ENCODE measurements at places on chromosomes 2 and 18.

DNA sequence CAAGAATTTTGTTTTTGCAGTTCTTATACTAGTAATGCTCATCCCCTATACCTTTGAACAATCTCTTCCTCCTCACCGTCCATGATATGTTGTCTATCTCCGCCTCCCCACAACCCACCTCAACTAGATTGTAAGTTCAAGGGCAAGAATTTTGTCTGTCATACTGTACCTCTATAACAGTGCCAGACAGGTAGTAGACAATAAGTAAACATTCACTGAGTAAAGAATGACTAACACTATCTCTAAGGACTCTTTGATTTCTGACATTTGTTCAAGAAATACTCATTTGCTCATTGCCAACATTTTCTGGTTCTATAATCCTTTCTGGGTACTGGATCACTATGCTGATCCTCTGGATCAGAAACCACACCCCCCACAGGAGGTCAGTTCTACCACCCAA, 82.4 kb downstream of the EXOC6B start:
- no peak for DNase-seq

GRCh38 chr2:120066800-120067547, 54.1 kb downstream of the EPB41L5 start:
- no peak for DNase-seq

DNA sequence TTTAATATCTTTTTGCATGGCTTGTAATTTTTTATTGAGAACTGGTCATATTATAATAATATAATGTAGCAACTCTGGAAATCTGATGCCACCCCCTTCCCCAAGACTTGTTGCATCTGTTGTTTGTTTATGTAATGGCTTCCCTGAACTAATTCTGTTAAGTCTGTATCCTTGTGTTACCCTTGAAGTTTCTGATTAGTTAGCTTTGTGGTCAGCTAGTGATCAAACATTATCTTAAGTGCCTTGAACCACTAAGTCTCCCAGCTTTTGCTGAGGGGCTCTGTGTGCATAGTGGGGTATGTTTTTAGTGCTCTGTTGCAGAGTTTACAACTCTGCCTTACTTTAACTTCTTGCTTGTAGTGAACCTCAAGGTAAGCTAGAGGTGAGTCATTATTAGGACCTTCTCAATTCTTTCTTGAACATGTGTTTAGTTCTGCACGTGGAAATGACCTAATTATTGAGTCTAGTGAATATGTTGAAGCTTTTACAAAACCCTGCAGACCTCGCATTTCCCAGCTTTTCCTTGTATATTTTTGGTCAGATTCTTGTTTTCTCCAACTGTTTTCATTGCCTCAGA, 24.8 kb downstream of the SMCHD1 start:
- DNase-seq, result no peak

DNA sequence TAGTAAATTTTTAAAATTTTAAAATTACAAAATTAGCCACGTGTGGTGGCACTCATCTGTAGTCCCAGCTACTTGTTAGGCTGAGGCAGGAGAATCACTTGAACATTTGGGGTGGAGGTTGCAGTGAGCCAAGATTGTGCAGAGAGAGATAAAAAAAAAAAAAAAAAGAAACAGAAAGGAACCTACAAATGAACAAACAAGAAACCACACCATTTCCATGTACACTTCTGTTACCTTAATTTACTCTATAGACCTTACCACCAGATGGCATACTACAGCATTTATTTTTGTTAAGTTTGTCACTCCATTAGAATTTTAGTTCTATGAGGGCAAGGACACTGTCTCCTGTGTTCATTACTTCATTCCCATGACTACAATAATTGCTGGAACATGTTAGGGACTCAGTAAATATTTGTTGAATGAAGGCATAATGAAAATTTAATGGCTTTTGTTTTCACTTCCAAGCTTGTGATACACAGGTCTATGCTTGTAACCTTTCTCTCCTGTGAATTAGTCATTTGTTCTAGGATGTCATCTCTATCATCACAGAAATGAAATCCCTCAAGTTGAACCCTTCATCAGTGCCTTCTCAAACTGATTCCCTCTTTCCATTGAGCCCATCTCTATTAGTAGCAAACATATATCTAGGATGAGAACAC, 76.0 kb downstream of the ARHGAP15 start:
- no peak for DNase-seq

DNA sequence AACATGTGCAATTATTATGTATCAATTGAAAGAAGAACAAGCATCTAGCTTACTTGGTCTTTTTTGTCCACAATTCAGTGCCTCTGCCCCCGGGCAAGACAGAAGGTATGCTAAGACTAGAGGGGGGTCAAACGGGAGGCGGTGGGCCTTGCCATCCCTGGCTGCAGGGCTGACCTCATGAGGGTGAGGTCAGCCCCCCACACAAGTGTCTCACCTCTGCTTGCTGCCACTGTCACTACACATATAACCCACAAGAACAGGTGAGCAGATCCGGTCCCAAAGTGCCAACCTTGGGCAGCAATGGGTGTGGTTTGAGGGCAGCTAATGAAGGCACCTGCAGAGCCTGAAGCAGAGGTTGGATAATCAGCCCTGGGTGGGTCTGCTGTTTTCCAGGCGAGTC, 71.5 kb downstream of the EDAR start:
- DNase-seq, result no peak

GRCh38 chr2:650343-651310, 26.6 kb downstream of the TMEM18 start:
- no peak for DNase-seq

DNA sequence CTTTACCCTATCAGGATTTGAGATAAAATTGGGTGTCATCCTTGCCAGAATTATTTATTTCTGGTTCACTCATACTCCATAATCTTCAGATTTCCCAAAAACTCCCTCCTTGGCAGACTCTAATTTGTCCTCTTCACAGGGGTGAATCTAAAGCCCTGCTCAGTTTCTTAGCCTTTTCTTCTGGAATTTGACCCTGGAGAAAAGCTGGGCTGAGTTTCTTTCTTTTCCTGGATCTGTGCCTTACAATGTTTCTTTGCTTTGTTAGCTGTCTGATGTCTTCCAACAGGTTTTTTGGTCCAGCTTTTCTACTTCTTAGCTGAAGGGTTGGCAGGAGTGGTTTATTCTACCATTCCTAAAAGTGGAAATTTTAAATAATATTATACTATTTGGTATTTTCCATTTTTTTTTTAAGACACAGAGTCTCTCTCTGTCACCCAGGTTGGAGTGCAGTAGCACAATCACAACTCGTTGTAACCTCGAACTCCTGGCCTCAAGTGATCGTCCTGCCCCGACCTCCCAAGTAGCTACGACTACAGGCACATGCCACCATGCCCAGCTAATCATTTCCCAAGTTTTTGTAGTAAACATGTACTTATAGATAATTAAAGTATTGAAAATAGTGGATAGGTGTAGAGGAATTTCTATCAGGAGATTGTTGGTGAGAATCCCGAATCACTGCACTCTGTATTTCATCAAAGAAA, 138.4 kb upstream of the TWIST2 start:
- no peak for DNase-seq

- no peak for DNase-seq
Observed at GRCh38 chr18:36325846-36326245, 28.3 kb downstream of the FHOD3 start.

- DNase-seq, result no peak
Observed at GRCh38 chr18:49304751-49305150, 155.7 kb downstream of the DYM start.

GRCh38 chr2:88177556-88177955, 7.4 kb downstream of the THNSL2 start:
- DNase-seq, result no peak

GRCh38 chr2:231557571-231558217, 27.4 kb upstream of the NMUR1 start:
- DNase-seq, result peak; percentile 65

GRCh38 chr2:1680222-1681016, 63.9 kb downstream of the PXDN start:
- DNase-seq, result no peak

GRCh38 chr2:202034249-202035088, 814 bp downstream of the FZD7 start:
- DNase-seq, result peak; percentile 33

- no peak for DNase-seq
Observed at GRCh38 chr18:67511840-67512239, 4.7 kb downstream of the DSEL start.

DNA sequence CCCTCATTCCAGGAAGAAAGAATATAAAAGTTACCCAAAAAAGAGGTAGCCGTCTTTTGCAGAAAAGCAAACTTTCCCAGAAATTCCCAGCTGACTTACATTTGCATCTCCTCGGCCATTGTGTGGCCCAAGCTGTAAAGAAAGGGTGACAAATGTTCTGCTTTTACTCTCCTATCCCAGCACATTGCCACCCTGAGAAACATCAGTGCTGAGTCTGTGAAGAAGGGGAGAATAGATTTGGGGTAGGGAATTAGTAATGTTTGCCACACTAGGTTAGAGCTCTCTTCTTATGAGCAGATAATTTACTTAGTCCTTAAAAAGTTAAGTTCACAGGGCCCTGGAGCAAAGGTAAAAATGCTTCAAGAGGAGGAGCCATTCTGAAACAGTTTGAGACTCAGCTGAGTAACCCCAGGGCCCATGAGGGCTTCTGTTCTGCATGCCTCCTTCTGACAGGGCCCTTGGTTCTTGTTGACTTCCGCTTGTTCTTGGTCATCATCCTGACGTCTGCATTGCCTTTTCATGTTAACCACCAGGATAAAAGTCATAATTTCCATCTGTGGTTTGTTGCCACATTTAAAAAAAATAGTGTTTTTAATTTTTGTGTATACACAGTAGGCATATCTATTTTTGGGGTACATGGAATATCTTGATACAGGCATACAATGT, 550.7 kb downstream of the RNF144A start:
- DNase-seq, result no peak

- no peak for DNase-seq
Observed at GRCh38 chr2:236892721-236893120, 193.0 kb upstream of the COPS8 start.

- DNase-seq, result no peak
Observed at GRCh38 chr18:45805551-45805950, 19.9 kb upstream of the SIGLEC15 start.

DNA sequence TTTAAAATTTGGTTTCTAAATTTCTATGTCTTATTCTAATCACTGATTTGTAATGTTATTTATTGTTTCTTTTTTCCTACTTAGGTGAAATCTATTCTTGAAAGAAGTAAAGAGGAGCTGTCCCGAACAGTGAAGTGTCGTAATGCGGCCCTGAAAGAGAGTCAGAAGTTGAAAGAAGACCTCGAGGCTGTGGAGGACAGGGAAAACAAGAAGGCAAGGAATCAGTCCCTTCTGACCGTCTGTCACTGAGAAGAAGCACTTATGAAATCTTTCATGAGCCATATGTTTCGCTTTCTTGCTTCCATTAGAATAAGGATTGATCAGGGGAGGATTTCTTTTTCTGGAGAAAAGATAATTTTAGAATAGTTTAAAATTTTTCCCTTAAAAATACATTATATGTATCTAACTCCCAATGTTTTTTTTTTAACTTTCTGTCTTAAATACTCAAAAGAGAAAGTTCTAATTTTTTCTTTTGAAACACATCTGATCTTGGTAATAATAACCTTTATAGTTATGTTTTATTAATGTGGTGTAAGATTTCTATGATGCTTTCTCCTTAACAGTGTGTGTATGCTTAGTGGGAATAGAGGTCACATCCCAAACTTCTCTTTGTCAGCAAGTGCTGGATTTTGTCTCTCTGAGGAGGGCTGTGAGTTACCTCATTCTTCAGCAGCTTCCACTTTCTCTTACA, 79.0 kb downstream of the CCDC150 start:
- no peak for DNase-seq

DNA sequence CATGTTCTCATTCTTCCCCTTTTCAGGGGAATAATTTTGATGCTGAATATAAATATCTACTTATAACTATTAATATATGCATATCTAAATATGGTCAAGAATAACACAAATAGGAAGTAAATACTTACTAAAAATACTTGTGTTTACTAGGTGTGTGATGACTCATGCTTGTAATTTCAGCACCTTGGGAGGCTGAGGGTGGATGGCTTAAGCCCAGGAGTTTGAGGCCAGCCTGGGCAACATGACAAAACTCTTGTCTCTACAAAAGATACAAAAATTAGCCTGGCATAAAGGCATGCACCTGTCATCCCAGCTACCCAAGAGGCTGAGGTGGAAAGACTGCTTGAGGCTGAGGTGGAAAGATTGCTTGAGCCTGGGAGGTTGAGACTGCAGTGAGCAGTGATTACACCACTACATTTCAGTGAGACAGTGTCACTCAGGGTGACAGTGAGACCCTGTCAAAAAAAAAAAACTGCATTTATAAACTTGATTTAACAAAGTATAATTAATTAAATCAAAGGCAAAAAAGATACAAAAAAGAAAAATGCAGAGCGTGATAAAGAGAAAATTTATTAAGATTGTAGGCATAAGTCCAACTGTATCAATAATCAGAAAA, 703.1 kb upstream of the VRK2 start:
- DNase-seq, result no peak

- no peak for DNase-seq
Observed at GRCh38 chr2:158103411-158104012, 1.8 kb downstream of the UPP2 start.

GRCh38 chr2:174981331-174981730, 23.9 kb downstream of the CHN1 start:
- no peak for DNase-seq

- DNase-seq, result no peak
Observed at GRCh38 chr2:74777161-74777900, 56.6 kb upstream of the HK2 start.

DNA sequence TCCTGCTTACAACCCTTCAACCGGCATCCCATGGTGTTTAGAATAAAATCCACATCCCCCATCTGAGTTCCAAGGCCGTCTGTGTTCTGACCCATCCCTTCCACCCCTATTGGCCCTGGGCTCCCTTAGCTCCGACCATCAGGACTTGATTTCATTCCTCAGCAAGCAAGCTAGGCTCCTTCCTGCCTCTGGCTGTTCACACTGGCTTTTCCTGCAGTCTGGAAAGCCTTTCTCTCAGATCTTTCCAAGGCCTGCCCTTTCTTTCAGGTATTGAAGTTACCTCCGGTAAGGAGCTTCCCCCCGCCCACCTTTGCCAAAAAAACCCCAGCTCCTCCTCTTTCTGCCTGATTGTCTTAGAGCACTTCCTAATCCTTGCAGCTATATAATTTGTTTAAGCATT, 86.8 kb downstream of the CLIP4 start:
- DNase-seq, result no peak

DNA sequence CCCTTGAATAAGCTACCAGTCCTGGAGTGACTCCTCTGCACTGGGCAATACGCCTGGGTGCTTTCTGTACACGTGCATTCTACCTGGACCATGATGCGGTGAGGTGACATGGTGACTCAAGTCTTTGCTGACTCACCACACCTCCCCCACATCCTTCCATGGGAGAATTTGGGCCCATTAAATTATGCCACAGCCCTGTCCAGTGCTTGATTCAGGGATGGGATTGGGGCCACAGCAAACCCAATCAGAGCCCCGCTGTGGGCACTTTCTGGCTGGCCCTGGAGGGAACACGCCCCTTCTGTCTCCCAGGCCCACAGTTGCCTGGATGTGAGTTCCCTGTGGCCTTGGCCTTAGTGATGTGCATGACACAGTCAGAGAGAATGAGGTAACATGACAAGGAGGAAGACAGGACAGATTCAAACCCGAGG, 86.9 kb downstream of the LRRC30 start:
- DNase-seq, result no peak

GRCh38 chr2:232931636-232932035, 61.6 kb downstream of the SNORC start:
- DNase-seq, result no peak

- DNase-seq, result peak; percentile 75
Observed at GRCh38 chr2:28637066-28638047, 114.3 kb upstream of the PPP1CB start.

- no peak for DNase-seq
Observed at GRCh38 chr18:79401494-79402208, 5.9 kb downstream of the NFATC1 start.

- DNase-seq, result no peak
Observed at GRCh38 chr2:122255924-122256323, 500.5 kb downstream of the TSN start.

GRCh38 chr2:191773136-191773535, 73.8 kb downstream of the CAVIN2 start:
- DNase-seq, result no peak
